H54 (cell line): ENCODE measurements at places on chromosomes 2 and 18.
A peak's percentile ranks its signal among the peaks of the same experiment; 100 is the strongest.

DNA sequence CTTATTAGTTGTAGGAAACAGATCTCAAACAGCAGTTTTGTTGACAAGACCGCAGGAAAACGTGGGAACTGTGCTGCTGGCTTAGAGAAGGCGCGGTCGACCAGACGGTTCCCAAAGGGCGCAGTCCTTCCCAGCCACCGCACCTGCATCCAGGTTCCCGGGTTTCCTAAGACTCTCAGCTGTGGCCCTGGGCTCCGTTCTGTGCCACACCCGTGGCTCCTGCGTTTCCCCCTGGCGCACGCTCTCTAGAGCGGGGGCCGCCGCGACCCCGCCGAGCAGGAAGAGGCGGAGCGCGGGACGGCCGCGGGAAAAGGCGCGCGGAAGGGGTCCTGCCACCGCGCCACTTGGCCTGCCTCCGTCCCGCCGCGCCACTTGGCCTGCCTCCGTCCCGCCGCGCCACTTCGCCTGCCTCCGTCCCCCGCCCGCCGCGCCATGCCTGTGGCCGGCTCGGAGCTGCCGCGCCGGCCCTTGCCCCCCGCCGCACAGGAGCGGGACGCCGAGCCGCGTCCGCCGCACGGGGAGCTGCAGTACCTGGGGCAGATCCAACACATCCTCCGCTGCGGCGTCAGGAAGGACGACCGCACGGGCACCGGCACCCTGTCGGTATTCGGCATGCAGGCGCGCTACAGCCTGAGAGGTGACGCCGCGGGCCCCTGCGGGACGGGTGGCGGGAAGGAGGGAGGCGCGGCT lies at the start of gene TYMS:
Gene TYMS, plus strand, starts transcription at position 343 of the 690 bp plus-strand sequence. Its CDS starts 90 bp downstream, at position 433.
- DNase-seq = peak; percentile 75

- DNase-seq = no peak
Measured at GRCh38 chr2:136242100-136242499, 124.2 kb upstream of the CXCR4 start.

GRCh38 chr18:944440-944839 lies 39.8 kb downstream of the ADCYAP1 start:
- DNase-seq = peak; percentile 47

GRCh38 chr2:204407204-204408014 lies 137.9 kb upstream of the PARD3B start:
- no peak for DNase-seq

GRCh38 chr2:69642709-69643601 lies 584 bp downstream of the AAK1 start:
- DNase-seq = peak; percentile 44

DNA sequence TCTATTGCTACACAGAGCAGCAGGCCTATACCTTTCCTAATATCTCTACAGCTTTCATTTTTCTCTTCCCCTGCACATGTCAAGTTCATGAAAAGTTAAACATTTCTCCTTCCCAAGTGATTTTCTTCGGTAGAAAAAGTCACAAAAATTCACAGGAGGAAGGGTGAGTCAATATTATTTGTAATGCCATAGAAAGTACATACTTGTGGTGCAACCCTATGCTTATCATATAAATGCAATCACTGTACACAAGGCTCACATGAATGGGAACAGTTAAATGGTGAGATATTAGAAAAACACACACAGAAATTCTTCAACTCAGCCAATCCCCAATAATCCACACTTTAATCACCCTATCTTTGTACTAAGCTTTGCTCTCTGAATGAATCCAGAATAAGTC lies 651.6 kb downstream of the LRRTM4 start:
- no peak for DNase-seq

- peak; percentile 58 for DNase-seq
Measured at GRCh38 chr2:37156071-37156856, 516 bp downstream of the EIF2AK2 start.

GRCh38 chr18:3485153-3486149 lies 35.5 kb downstream of the TGIF1 start:
- DNase-seq = no peak

- DNase-seq = no peak
Measured at GRCh38 chr2:64035072-64035942, 16.1 kb upstream of the VPS54 start.

GRCh38 chr2:172552547-172553291 lies 3.2 kb upstream of the PDK1 start:
- DNase-seq = peak; percentile 40

- no peak for DNase-seq
Measured at GRCh38 chr2:47725808-47726207, 57.1 kb upstream of the MSH6 start.

DNA sequence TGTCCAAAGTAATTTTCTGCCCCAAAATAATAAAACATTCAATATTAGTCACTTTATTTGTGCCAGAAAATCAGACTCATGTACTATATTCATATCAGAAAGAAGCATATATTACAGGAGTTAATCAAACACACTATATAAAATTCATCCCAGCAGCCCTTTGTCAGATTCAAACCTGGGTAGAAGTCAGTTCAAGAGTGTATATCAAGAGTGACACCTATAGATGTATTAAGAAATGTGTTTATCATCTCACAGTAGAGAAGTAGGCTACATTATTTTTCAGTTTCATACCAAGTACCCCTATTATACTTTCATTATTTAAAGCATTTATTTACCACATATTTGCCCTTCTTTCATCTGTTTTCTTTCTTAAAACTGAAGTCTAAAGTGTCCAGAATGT lies 193.2 kb upstream of the DDX18 start:
- no peak for DNase-seq

DNA sequence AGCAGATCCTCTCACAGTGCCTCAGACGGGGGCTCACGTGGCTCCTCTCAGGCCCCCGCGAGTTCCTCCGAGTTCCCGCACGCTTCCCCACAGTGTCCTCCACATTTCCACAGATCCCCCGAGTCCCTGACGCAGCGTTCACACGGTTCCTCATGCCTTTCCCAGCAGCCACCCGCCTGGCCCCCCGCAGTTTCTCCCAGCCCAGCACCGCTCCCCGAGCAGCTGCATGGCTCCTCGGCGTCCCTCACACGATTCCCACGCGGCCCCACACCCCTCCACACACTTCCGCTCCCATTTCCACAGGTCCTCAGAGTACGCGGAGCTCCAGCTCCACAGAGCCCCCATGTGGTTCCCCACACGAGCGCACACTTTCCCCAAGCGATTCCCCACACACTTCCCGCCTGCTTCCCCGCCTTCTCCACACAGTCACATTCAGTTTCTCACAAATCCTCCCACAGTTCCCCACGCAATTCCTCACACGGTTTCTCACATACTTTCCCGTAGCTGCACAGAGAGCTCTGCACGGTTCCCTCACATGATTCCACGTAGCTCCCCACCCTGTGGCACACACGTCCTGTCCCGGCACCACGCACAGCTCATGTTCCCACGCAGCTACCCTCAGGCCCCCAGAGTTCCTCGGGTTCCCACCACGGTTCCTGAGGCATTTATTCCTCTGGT lies 39.9 kb downstream of the KIF1A start:
- no peak for DNase-seq

DNA sequence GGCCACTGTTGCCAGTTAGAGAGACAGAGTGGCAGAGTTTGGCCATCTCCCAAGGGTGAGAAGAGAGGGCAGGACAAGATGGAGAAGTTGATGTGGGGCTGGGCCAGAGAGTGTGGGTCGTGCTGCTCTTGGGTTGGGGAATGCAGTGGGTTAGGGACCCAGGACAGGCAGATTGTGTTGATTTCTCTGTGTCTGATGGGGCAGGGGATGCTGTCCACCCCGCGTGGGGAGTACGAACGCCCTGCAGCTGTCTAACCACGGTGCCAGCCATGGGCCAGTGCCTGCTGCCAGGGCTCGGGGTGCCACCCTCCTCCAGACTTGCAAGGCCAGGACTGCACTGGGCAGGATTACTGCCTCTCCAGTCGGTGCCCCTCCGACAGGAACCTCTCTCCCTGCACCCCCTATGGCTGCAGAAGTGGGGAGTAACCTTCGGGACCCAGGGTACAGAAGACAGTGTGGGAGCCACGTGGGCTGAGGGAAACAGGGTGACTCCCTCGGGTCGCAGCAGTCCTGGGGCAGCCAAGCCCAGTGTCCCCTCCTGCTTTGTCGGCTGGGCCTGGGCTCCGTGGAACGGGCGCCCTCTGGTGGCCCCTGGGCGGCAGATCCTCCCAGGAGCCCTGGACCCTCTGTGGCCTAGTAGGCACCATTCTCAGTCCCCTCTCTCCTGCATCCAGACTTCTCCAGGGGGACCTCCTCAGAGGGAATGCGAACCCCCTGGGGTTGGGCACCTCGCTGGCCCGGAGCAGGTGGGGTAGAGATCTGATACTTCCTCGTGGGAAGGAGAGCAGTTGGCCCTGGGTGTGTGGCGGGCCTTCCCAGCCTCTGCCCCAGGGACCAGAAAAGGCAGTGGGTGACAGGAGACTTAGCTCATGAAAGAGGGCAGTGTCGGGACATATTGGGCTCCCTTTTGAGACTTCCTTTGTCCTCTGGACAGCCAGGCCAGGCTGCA lies 2.7 kb downstream of the GPC1 start:
- peak; percentile 90 for DNase-seq

DNA sequence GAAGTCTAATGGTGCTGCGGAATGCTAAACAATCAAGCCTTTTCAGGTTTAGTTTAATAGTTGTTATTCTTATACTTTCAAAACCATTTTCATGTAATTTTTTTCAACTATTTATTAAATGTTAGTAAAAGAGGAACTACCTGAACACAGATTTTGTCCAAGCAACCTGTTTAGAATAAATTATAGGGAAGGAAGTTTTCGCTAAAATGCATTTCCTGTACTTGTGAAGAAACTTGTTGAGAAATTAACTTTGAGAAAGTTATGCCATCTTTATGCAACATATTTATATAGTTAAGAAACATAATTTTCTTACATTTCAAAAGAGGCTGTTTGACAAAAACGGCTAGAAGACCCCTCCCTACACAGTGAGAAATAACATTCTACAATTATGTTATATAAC lies 16.6 kb downstream of the MAP4K4 start:
- no peak for DNase-seq

- DNase-seq = no peak
Measured at GRCh38 chr18:57057890-57058289, 89.0 kb upstream of the BOD1L2 start.

- DNase-seq = no peak
Measured at GRCh38 chr18:49560624-49561288, 1.1 kb upstream of the LIPG start.

GRCh38 chr2:74957886-74958273 lies 563 bp upstream of the POLE4 start:
- no peak for DNase-seq

- no peak for DNase-seq
Measured at GRCh38 chr18:11902522-11903292, 5.4 kb downstream of the MPPE1 start.

- DNase-seq = no peak
Measured at GRCh38 chr18:8762968-8763367, 57.6 kb downstream of the MTCL1 start.

DNA sequence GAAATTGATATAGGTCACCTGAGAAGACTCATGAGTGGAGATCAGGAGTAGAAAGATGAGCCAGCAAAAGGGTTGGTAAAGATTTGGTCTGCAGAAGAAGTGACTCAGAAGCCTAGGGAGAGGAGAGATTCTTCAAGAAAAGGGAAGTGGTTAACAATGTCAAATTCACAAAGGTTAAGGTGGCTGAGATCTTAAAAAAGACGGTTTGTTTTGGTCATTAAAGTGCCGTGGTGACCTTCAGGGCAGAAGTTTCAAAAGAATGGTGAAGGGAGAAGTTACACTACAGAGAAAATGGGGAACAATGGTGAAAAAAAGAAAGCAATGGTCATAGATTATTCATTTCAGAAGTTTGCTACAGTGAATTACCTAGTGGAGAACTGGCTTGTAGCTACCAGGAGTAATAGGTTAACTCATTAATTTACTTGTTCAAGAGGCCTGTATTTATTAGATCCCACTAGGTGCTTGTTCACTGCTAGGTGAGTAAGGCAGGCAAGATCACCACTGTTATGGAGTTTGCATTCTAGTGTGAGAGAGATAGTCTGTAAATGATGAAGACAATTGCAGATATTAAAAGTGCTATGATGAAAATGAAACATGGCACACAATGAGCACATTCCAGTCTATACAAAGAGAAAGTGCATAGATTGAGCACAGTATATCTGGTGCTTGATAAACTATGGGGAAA lies 43.0 kb downstream of the FBXO48 start:
- no peak for DNase-seq

GRCh38 chr2:45267062-45267792 lies 258.0 kb upstream of the SIX2 start:
- DNase-seq = no peak

DNA sequence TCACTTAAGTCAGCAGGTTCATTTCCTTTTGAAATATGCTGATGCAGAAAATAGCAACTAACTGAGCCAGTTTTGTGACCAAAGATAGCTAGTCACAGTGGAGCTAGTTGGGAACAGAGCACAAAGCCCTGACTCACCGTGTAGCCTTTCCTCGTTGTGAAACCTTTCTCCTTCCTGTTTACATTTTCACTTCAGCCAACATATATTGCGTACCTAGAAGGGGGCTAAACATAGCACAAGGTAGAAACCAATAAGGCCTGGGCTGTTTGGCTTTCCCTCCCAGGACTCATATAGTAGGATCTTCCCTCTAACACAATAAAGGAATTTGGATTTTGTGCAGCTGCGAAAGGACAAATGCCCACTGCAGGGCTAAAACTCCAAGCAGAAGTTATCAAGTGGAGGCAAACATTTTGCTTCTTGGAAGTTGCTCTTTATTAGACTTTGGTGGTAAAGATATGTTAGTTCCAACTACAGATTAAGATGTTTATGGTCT lies 24.5 kb upstream of the LPIN2 start:
- DNase-seq = peak; percentile 59

DNA sequence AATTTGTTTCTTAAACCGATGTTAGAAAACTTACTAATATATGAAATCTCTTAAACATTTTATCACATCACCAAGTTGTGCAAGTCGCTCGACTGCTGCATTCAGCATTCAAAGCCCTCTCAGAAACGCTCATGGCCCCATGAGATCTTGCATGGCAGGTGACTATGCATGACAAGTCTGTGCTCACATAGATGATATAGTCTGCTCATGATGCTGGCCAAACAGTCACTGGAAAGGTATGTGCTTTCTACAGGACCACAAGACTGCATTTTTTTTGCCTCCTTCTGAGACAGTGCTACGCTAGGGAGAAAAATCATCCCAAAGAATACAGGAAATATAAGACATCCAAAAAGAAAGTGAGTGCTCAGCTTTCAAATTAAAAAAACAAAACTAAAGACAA lies 98.3 kb upstream of the ZBTB14 start:
- DNase-seq = no peak

GRCh38 chr2:141003967-141004657 lies 1126.7 kb downstream of the LRP1B start:
- DNase-seq = no peak

DNA sequence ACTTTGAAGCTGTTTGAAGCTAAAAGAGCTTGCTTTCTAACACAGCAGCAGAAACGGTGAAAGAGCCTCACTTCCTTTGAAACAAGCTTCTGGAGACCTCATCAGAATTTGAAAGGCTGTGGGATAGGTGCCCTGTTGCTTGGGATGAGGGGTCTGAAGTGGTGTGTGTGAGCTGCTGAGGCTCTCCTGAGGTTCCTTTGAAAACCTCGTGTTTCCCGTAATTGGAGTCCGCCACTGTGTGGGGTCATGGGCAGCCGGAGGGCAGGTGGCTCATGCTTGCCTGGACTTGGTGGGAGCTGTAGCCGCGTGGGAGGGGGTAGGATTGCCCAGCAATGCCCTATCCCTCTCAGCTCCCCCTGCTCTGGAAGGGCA lies 34.4 kb downstream of the CABLES1 start:
- DNase-seq = no peak
